Caco-2 (cell line): ENCODE measurements at places on chromosomes 12 and 14.
A peak's percentile ranks its signal among the peaks of the same experiment; 100 is the strongest.

GRCh38 chr12:68477261-68477772 is 133.4 kb upstream of the RAP1B start:
- no peak for DNase-seq

DNA sequence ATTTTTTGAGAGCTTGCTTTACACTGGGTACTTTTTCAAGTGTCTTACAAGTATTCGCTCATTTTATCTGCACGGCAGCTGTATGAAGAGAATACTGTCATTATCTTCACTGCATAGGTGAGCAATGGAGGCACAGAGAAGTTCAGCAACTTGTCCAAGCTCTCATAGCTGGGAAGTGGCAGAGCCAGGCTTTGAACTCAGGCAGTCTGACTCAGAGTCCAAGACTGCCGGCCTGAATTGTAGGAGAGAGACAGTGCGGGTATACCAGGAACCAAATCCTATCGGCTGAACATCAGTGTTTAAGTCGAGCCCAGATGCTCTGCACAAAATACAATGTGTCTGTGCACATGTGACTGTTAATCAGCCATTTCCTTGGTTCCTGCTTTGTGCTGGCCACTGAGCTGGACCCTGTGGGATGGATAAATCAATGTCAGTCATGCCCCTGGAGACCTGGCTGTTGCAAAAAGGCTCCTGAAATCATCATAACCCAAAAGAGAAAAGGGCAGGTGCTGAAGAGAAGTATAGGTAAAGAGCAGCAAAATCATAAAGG is 474.6 kb downstream of the DPF3 start:
- no peak for DNase-seq

DNA sequence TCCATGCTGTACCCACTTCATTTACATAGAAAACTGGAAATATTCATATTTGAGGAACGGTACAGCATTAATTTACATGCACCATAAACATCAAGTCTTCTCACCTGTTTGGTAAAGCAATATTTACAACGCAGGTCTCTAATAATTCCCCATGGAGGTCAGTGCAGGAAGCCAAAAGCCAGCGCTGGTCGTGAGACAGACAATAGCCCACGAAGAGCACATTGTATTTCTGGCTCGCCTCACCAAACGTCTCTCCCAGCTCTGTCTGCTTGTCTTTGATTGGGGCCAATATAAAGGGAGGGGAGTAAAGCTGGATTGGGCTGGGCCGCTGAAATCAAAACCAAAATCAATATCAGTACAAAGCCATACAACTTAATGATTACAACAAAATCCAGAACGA is 302.1 kb downstream of the MED13L start:
- no peak for DNase-seq

DNA sequence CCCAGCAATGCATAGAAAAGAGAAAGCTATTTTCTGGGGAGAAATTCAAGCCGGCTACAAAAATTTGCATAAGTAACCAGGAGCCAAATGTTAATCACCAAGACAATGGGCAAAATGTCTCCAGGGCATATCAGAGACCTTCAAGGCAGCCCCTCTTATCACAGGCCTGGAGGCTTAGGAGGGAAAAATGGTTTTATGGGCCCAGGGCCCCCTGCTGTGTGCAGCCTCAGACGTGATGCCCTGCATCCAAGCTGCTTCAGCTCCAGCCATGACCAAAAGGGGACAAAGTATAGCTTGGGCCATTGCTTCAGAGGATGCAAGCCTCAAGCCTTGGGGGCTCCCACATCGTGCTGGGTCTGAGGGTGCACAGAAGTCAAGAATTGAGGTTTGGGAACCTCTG is 15.8 kb downstream of the TMEM233 start:
- no peak for DNase-seq

- DNase-seq: peak; percentile 13
Measured at GRCh38 chr14:65414961-65415589, 2.5 kb downstream of the FUT8 start.

- DNase-seq: no peak
Measured at GRCh38 chr12:132506328-132507160, 16.6 kb downstream of the FBRSL1 start.

- no peak for DNase-seq
Measured at GRCh38 chr12:70221626-70222025, 21.6 kb upstream of the CNOT2 start.

- no peak for DNase-seq
Measured at GRCh38 chr12:52946797-52947547, 1.9 kb upstream of the KRT18 start.
